Right forelimb (tissue), 1 donor: ENCODE measurements at places on chromosomes 7 and 10.

- no peak for DNase-seq
Measured at GRCh38 chr7:133675510-133676218, 422.8 kb downstream of the EXOC4 start.

DNA sequence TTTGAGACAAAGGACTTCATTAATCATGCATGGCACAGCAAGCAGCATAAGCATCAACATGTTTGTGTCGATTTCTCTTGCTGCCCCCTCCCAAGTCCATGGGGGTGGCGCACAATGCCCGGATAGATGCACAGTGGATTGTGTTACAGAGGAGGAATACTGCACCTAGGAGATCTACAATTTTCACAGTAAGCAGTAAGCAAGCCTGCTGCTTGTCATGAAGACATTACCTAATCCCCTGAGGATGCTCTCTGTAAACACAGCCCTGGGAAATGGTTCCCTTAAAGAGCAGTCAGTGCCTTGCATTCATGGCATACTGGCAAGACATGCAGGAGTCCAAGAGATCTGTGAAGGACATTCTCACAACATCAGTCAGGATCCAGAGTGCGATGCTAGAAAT lies 137.7 kb downstream of the ETV1 start:
- DNase-seq: no peak

DNA sequence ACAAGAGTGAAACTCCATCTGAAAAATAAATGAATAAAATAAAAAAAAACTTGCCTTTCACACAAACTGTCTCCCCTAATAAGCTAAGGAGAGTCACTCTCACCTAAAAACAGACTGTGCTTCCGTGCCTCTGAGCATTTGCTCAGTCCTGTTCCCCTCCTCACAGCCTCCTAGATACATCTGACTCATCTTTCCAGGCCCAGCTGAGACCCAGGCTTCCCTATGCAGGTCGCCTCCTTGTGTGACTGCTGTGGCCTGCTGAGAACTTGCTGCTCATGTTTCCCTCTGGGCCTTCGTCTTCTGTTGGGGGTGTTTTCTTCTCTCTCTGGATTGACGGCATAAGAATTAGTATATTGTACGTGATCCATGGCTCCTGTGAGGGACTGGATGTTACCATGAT lies 777.7 kb downstream of the LRMDA start:
- DNase-seq: no peak

DNA sequence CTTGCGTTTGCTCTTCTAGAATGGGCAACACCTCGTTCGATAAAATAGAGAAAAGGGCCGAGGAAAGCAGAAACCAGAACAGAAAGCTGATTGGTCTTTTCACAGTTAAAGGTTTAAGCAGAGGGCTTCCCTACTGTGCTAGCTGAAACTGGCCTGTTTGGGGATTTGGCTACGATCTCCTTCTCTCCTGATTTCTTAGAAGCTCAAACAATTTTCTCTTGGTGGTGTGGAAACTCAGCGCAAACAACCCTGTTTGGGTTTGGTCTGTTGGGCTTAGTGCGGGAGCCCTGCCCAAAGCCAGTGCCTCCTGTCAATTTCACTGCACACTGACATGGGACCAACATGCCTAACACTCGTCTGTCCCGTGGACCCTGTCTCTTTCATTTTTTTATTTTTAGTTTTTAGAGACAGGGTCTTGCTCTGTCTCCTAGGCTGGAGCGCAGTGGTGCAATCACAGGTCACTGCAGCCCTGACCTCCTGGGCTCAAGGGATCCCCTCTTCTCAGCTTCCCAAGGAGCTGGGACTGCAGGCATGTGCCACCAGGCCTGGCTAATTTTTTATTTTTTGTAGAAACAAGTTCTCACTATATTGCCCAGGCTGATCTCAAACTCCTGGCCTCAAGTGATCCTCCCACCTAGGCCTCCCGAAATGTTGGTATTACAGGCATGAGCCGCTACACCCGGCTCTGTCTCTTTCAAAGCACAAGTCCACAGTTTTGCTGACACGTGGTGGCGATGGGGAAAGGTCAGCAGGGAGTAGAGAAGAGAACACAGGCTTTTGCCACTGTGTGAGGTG lies 16.5 kb upstream of the BNIP3 start:
- no peak for DNase-seq

- peak; percentile 47 for DNase-seq
Measured at GRCh38 chr7:111138193-111138569, 47.3 kb downstream of the LRRN3 start.

- no peak for DNase-seq
Measured at GRCh38 chr10:79017882-79018520, 50.8 kb upstream of the ZMIZ1 start.

GRCh38 chr7:131826960-131827359 lies 270.5 kb upstream of the PODXL start:
- no peak for DNase-seq

DNA sequence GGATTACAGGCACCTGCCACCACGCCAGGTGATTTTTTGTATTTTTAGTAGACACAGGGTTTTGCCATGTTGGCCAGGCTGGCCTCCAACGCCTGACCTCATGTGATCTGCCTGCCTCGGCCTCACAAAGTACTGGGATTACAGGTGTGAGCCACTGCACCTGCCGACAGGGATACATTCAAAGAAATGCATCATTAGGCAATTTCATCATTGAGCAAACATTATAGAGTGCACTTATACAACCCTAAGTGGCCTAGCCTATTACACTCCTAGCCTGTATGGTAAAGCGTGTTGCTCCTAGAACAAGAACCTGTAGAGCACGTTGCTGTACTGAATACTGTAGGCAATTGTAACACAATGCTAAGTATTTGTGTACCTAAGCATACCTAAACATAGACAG lies 350.3 kb downstream of the GALNT17 start:
- DNase-seq: no peak

GRCh38 chr10:99565166-99565565 lies 32.4 kb downstream of the NKX2-3 start:
- DNase-seq: no peak
